NCI-H1930 (cell line): ENCODE measurements at places on chromosomes 7 and 10.

GRCh38 chr7:44634187-44634838, 27.9 kb downstream of the OGDH start:
- DNase-seq = no peak

DNA sequence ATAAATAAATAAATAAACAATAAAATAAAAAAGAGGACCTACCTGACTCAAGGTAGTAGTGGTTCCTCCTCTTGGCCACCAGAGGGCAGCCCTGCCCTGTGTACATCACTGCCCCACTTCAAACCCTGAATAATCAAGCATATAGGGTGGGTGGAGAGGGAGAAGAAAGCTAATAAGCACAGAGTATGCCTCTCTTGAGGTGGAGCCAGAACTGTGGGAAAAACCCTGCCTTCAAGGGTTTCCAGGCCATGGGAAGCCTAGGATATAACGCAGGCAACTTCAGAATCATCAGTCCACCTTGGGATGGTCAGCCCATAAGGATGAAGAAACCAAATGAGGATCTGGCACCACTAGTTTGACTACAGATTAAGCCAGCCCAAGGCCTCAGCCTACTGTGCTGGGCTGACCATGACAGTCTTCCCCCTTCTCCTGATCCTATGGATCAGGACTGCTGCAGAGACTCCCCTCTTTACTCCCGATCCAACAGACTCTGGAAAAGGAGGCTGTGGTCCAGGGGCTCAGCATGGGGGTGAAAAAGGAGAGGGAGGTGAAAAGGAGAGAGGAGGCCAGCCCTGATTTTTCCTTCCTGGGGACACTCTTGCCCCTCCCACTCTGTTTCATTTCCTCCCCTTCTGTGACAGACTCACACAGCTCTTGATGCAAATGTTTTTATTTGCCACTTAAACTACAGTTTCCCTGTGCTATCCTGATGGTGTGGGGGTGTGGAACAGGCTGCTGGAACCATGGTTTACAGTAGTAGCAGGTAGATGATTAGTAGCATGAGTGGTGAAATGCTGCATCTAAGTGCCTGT, 10.1 kb downstream of the AVPI1 start:
- no peak for DNase-seq

DNA sequence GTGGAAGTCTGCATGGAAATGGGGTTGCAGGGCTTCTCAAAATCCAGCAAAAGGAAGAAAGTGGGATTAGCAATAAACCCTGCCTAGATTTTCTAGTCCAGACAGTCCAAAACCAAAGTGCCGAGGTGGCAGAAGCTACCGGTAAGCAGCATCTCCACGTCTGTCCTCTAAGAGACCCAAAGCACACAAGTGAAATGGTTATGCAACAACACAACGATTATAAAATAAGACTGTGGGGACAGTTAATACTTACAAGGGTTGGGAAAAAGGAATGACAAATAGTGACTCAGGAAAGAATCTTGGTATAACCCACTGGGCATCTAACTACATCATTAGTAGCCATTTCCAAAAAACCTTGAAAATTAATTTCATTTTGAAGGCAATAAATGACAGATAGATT, 24.7 kb downstream of the CREB3L2 start:
- no peak for DNase-seq

DNA sequence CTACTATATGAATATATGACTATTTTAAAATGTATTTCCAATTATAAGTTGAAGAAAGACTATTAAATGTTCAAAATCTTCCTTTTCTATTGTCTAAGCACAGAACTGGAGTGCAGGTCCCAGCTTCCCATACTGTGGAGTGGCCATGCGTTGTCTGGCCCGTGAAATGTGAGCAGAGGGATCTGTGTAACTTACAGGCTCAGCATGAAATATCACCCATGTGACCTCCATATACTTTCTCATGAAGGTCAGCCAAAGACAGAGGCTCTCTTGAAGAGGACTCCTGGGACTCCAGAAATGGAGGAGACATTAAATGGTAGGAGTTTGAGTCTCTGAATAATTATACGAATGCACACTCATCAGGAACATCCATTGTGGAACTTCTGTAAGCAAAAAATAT, 92.4 kb upstream of the CAV2 start:
- no peak for DNase-seq

DNA sequence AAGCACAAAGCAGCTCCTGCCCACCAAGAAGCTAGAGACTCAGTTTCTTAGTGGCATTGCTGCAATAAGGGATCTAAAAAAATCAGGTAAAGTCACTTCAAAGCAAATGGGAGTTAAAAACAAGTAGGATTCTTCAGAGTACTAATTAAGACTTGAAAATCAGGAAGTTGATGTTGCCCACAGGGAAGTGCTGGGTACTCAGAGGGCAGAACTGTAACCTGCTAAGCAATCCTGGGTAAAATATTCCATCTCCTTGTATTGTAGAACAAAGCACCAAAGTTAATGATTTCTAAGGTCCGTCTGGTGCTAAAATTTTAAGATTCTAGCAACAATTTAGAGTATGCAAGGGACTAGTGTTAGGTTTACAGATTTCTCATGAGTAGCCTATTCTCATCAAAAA, 8.3 kb downstream of the PEX1 start:
- no peak for DNase-seq

- no peak for DNase-seq
Measured at GRCh38 chr10:32930036-32930435, 28.0 kb downstream of the ITGB1 start.

GRCh38 chr7:91514591-91514990, 250.4 kb downstream of the FZD1 start:
- DNase-seq = no peak

DNA sequence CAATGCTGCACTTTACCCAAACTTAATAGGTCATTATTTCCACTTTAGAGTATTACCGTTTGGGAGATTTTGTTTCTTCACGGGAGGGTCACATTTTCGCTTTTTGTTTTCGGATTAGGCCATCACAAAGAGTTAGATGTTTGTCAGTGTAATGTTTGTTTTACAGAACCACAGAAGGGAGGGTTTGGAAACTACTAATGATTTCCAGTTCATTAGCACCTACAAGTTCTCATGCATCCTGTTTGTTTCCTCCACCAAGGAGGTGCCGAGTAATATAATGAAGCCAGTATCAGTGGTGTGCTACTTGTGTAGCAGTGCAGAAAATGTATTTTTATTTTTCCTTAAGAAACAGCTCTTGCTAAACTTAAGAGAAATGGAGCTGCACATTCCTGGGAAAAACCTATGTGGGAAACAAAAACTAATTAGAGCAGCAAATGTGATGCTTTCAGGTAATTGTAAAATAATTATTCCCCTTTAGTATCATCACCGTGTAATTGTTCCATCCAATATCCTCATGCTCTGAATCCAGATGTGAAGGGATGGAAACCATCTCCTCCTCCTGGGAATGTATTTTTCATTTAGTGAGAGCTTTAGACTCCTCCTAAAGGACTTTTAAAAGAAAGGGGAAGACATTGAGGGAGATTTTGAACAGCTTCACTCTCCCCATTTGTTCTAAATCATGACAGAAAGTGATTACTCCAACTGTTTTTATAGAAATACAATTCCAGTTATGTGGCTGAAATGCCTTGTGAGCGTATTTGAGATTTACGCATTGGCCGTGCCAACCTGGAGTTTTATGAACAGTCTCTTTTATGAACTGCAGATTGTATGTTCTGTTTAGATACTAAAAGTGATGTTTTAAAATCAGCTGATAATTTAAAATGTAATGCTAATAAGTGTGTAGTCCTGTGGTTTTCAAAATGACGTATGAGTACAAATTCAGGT, 5.6 kb downstream of the CELF2 start:
- DNase-seq = no peak

GRCh38 chr7:31020161-31020560, 31.9 kb upstream of the ADCYAP1R1 start:
- no peak for DNase-seq

DNA sequence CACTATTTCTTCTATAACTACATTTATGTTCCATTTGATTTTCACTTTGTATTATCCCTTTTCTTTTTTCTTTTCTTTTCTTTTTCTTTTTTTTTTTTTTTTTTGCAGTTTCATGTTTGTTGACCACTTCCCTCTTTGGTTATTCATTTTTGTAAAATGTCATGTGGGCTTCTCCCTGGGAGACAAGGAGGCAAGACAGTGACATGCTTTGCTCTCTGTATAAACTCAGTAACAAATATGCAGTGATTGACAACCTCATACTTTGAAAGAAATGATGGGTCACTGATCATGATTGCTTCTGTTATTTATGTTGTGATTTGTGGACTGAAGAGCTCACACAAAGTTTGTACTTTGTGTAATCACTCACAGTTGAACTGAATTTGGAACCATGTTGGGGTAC, 90.2 kb upstream of the ABI1 start:
- no peak for DNase-seq

- no peak for DNase-seq
Measured at GRCh38 chr10:11605807-11606408, 5.5 kb downstream of the USP6NL start.

GRCh38 chr7:152459724-152460251, 24.0 kb upstream of the KMT2C start:
- no peak for DNase-seq

- DNase-seq = no peak
Measured at GRCh38 chr7:143914938-143915652, 13.1 kb upstream of the TCAF1 start.

GRCh38 chr10:87054373-87055295, 34.5 kb downstream of the FAM25A start:
- no peak for DNase-seq

GRCh38 chr7:43926798-43927123, 525 bp downstream of the UBE2D4 start:
- no peak for DNase-seq

- no peak for DNase-seq
Measured at GRCh38 chr10:113239566-113240350, 289.7 kb downstream of the TCF7L2 start.

GRCh38 chr7:99116144-99116543, 27.8 kb downstream of the SMURF1 start:
- no peak for DNase-seq

- no peak for DNase-seq
Measured at GRCh38 chr10:121819049-121819448, 108.8 kb downstream of the ATE1 start.

DNA sequence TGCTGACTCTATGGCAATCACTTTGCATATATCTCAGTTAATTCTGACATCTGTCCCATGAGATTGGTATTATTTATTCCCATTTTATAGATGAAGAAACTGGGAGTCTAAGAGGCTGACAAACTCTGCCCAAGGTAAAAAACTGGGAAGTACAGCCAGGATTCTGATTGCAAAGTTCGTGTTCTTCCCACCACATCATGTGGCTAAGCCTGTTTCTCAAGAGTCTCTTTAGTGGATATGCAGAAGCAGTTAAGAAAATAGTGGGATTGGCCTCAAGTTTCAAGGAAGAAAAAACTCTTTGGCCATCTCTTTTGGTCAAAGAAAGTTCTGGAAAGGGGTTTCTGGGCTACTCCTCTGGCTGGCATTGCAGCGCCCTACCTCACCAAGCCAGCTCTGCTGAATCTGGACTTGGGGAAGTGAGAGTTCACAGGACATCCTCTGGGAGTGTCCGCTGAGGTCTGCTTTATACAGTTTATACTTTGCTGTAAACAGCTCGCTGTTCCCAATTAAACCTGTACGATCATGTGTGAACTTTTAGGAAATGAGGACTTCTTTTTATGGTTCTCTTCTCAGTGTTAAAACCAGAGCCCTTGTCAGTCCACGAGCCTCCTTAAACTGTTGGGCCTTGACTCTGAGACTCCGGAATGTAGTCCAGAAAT, 12.2 kb upstream of the BMPR1A start:
- DNase-seq = no peak

DNA sequence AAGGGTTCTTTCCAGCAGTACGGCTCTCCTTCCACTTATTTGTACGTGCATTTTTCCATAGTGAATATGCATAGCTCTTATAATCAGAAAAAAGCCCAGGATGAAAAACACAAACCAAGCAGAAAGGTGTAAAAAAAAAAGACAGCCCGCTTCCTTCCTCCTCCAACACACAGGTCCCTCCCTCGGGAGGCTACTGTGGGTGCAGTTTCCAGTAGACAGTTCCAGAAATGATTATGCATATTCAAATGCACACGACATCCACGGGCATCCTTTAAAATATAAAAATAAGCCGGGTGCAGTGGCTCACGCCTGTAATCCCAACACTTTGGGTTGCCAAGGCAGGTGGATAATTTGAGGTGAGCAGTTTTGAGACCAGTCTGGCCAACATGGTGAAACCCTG, 59.9 kb downstream of the TNRC18 start:
- no peak for DNase-seq

GRCh38 chr7:76185187-76185896, 16.4 kb upstream of the SRRM3 start:
- DNase-seq = no peak

- DNase-seq = no peak
Measured at GRCh38 chr7:33829536-33829935, 75.8 kb upstream of the BMPER start.

GRCh38 chr7:134804351-134804750, 24.9 kb downstream of the CALD1 start:
- no peak for DNase-seq

DNA sequence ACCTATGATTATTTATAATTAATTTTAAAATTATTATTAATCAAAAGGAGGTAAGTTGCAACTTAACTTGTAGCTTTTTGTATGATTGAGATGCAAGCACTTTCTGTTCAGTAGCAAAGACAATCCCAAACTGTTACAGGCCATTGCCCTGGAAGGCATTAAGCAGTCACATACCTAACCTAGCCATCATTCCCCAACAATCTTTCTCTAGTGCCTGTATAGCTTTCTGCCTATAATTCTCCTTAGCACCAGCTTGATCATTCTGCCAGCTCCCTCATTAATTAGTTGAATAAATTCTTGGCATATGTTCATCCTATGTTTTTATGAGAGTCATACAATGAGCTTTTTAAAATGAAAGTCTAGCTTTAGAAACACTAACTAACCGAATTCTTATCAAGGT, 178.9 kb upstream of the TMEM106B start:
- DNase-seq = no peak

- no peak for DNase-seq
Measured at GRCh38 chr10:78649429-78649828, 419.3 kb upstream of the ZMIZ1 start.

GRCh38 chr10:105598207-105598606, 957.1 kb downstream of the SORCS3 start:
- DNase-seq = no peak

DNA sequence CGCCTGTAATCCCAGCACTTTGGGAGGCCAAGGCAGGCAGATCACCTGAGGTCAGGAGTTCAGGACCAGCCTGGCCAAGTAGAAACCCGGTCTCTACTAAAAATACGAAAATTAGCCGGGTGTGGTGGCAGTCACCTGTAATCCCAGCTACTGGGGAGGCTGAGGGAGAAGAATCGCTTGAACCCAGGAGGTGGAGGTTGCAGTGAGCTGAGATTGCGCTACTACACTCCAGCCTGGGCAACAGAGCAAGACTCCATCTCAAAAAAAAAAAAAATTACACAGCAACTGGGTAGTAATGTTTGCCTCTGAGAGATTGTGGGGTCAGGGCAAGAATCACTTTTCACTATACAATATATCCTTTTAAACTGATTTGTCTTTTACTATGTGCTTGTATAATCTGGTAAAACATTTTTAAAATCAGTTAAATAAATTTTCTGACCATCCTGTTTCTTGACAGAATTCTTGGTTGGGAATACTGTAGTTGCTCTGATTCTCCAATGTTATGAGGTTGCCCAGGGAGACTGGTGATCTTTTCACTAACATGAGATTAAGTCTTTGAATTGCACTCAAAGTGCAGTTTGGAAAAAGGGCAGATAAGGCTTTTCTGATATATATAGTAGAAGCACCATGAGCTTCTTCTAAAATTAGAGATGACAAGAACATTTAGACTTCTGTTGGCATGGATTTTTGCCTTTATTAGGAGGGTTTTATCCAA, 1.5 kb downstream of the ENTPD7 start:
- no peak for DNase-seq
